Right ventricle myocardium superior (tissue), 1 donor: ENCODE measurements at places on chromosomes 7 and 10. TPM values are rescaled to one million over a fixed set of nuclear protein-coding genes. Genes with fewer than 3 reads are reported as not detected.

Gene POLR2J3
- total RNA-seq = 12.0 TPM

Gene PPP1R3C
- total RNA-seq = 135 TPM

GRCh38 chr10:26519803-26520202, 81.7 kb downstream of the APBB1IP start:
- no peak for DNase-seq

Gene STEAP4
- total RNA-seq = 20.1 TPM

GRCh38 chr10:75434291-75434690, 2.9 kb downstream of the LRMDA start:
- no peak for DNase-seq

DNA sequence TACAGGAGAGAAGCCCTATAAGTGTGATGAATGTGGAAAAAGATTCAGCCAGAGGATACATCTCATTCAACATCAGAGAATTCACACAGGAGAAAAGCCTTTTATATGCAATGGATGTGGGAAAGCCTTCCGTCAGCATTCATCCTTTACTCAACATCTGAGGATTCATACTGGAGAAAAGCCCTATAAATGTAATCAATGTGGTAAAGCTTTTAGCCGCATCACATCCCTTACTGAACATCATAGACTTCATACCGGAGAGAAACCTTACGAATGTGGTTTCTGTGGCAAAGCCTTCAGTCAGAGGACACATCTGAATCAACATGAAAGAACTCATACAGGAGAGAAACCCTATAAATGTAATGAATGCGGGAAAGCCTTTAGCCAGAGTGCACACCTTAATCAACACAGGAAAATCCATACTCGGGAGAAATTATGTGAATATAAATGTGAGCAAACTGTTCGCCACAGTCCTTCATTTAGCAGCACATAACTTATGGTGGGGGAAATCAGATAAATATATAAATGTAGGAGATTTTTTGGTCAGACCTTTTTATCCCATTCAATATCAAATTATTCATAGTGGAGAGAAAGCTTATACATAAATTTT, 12.1 kb upstream of the MRPS17 start:
- no peak for DNase-seq

GRCh38 chr10:97718659-97719142, 5.2 kb downstream of the MARVELD1 start:
- DNase-seq = no peak

GRCh38 chr7:272108-272615, 17.8 kb upstream of the FOXL3 start:
- DNase-seq = peak; percentile 20

Gene PRPS1L1
- not detected for total RNA-seq

Gene TRIM4
- 6.9 TPM for total RNA-seq

GRCh38 chr7:144455040-144455404, 51.5 kb upstream of the NOBOX start:
- no peak for DNase-seq

GRCh38 chr10:27736396-27736795, 9.2 kb downstream of the MKX start:
- no peak for DNase-seq

GRCh38 chr10:99360934-99361333, 31.8 kb downstream of the CNNM1 start:
- DNase-seq = no peak

Gene FRMPD2
- total RNA-seq = 0.11 TPM

DNA sequence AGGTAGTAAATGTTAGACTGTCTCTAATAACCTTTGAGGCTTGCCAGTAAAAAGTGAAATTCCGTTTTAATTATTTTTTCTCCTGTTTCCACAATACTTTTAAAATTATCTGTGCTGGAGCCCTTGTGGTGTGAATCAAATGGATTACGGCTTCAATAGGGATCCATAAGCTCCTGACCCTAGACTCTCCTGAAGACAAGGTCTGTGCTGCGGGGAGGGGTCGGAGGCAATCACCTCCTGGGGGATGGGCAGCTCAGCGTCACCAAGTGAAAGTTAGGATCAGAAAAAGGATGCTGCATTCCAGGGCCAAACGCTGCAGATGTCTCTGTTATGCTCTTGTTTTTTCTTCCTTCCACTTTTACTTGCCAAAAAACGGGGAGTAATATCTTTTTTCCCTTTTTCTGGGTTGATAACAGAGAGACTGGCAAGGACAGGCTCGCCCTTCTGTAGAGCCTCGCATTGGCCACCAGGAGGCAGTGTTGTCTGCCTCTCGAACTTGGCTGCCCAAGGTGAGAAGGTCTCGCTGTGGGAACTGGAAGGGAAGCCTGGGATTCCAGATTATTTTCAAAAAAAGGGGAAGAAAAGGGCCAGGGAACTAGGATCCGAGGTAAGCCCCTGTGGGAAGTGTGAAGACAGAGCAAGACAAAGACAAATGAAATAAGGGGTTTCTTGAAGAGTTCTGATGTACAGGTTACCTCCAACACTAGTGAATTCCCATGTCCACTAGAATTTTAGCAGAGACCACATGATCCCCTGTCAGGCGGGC, 621.9 kb downstream of the ACTR3B start:
- DNase-seq = peak; percentile 42

- no peak for DNase-seq
These were observed 15.6 kb upstream of the TEX36 start for GRCh38 chr10:125698481-125698998.

- DNase-seq = no peak
These were observed 32.3 kb downstream of the CALD1 start for GRCh38 chr7:134811765-134812164.

Gene MYL10
- not detected for total RNA-seq

DNA sequence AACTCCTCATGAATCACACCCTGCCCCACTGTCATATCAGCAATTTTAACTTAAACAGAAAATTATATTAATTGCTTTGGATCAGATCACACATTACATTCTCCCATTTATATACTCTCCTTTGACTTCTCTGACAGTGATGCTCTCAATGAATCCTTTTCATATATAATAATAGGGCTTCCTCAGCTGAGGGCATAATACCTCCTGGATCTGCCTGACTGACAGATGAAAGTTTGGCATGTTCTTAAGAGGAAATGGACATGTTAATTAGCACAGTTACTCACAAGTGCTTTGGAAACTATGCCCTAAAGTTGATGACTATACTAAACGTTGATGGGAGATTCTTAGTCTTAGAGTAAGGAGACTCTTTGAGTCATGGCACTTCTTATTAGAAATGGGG, 478.2 kb upstream of the LRRN3 start:
- DNase-seq = no peak

Gene CHST3
- 15.4 TPM for total RNA-seq

Gene ZNF736
- 3.8 TPM for total RNA-seq

Gene HOXA5
- total RNA-seq = 0.62 TPM

DNA sequence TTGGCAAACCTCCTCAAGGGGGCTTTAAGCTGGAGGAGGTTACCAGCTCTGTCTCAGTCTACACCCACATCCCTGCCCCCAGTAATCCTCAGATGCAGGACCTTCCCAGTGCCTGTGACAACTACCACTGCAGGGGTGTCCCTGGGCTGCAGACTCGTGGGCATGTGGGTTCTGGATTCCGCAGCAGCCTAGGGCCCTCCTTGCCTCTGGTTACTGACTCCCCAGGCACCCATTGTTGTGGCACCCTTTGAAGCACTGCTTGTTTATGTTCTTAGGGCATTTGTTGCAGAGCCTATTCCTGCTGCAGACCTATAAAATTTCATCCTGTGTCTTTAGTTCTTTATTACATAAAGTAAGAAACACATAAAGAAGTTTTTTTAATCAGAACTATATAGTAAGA, 51.1 kb upstream of the GJD4 start:
- no peak for DNase-seq

DNA sequence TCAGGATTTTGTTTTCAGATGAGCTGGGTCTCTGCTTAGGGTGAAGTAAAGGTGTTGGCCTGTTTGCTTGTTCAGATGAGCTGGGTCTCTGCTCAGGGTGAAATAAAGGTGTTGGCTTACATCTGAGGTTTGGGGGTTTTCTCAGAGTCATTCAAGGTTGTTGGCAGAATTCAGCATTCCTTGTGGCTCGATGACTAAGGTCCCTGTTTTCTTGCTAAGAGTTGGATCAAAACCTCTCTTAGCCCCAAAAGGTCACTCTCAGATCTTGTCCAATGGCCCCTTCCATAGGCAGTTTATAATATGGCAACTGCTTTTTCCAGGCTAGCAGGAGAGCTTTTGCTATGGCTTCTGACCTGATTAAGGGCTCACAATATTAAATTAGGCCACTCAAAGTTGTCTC, 106.6 kb downstream of the ADAM22 start:
- DNase-seq = no peak

GRCh38 chr7:129228633-129229032, 3.8 kb downstream of the AHCYL2 start:
- no peak for DNase-seq

GRCh38 chr10:74585231-74586087, 240.9 kb upstream of the KAT6B start:
- DNase-seq = no peak

Gene AZGP1
- total RNA-seq = 113 TPM

DNA sequence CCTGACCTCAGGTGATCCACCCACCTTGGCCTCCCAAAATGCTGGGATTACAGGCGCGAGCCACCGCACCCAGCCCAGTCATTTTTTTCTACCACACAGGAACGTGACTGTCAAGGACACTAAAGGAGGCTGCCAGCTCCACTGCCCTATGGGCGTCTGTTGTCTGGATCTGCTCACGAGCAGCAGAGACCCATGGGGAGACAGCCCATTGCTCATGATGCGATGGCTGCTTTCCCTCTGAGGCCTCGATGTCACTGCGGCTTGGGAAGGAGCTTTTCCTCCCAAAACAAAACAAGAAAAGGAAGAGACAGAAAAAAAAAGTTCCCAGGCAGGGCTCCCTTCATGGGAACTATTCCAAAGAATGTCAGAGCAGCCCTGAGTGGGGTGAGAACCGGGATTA, 70.5 kb downstream of the DENND2A start:
- no peak for DNase-seq

- DNase-seq = no peak
These were observed 89.2 kb downstream of the CUL2 start for GRCh38 chr10:35000936-35001335.

Gene CLCN1
- total RNA-seq = 0.08 TPM

DNA sequence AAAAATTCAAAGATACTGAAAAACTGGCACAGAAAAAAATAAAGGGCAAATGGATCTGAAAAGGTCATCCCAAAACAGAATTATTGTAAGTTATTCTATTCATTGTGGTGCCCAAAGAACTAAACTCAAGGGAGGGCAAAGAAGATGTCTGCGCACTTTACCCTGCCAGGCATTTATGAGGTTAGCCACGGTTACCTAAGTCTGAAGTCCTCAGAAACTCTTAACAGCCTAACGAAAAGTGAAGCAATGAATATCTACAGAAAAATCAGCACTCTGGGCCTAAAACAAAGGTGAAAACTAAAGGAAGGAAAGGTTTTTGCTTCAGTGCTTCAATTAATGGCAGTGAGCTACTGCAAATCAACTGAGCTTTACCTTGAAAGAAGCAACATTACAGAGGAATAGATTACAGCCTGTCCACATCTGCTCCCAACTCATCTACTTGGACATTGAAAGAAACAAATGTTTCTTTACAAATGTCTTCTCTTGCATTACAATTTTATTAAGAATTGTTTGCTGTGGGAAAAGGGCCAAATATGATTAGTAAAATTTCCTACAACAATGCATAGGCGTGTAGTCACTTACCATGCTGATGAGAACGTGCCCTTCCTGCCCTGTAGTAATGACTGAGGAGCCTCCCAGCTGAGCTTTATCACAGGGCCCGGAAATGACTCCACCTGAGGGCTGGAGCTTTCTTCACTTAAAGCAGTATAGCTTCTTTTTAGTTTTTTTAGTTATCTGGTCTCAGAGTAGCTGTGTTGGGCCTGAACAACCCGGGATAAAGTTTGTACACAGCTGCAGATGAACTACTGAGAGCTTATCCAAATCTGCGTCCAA, at the start of gene TUBAL3:
Gene TUBAL3, minus strand, starts transcription at position 621 of the 834 bp plus-strand sequence. Its CDS starts 36 bp downstream, at position 585.
- DNase-seq = no peak

GRCh38 chr10:2839081-2839725, 228.1 kb upstream of the PFKP start:
- DNase-seq = peak; percentile 53

DNA sequence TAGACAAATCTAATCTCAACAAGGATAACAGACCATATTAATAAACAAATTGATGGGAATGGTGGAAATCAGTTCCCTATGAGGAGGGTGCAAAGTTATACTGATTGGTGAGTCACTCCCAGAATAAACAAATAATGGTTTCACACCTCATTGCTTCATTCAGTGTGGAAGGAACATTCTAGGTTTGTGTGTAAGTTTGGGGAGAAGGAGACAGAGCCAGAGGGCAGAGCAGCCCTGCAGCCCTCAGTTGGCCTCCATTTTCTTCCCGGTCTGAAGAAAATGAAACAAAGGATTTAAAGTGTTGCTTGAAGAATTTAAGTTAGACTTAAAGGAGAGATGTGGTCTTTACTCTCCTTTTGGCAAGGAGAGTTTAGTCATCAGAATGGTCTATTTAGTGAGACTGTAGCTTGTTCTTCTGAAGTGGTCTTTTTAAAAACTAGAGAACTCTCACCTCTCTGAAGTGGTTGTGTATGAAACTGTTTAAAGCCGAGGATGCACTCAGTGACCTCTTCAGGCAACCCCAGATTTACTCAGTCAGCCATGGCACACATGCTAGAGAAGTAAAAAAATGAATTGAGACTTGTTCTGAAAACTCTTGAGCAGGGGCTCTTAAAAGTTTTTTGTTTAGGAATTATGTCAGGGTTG, 27.2 kb downstream of the IKZF1 start:
- no peak for DNase-seq

Gene APBB1IP
- total RNA-seq = 3.3 TPM

DNA sequence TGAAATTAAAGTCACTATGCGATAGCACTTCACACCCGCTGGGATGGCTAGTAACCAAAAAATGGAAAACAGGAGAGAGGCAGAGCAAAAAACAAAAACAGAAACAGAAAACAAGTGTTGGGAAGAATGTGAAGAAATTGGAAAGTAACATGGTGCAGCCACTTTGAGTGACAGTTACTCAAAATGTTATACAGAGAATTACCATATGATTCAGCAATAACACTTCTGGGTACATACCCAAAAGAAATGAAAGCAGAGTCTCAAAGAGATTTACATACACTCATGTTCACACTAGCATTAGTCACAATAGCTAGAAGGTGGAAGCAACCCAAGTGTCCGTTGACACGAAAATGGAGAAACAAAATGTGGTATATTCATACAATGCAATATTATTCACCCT, 88.6 kb upstream of the KCNIP2 start:
- DNase-seq = no peak

GRCh38 chr10:7315906-7316305, 94.9 kb downstream of the SFMBT2 start:
- no peak for DNase-seq

Gene BTBD16
- total RNA-seq = not detected

- no peak for DNase-seq
These were observed 2.6 kb downstream of the ALDH18A1 start for GRCh38 chr10:95653895-95654294.

GRCh38 chr7:131745390-131746248, 189.2 kb upstream of the PODXL start:
- no peak for DNase-seq

GRCh38 chr10:130787821-130788220, 523.7 kb downstream of the TCERG1L start:
- no peak for DNase-seq
